Esophagus (tissue), 2 donors: ENCODE measurements at places on chromosomes 12 and 14. TPM values are rescaled to one million over a fixed set of nuclear protein-coding genes. Genes with fewer than 3 reads are reported as not detected.

HOXC10 gene
- 0.04 TPM for polyA plus RNA-seq

TAS2R30 gene
- not detected for polyA plus RNA-seq

SLC2A14 gene
- polyA plus RNA-seq: not detected

RTL1 gene
- not detected for polyA plus RNA-seq

SOX5 gene
- polyA plus RNA-seq: 0.24 TPM

ATXN7L3B gene
- 7.5 TPM for polyA plus RNA-seq

TRPV4 gene
- polyA plus RNA-seq: 10.7 TPM

CLEC4D gene
- 0.02 TPM for polyA plus RNA-seq

KCNK13 gene
- polyA plus RNA-seq: 0.06 TPM

ADGRD1 gene
- 2.9 TPM for polyA plus RNA-seq

SYNE3 gene
- 0.73 TPM for polyA plus RNA-seq

MYO1H gene
- polyA plus RNA-seq: 0.62 TPM

SMIM10L1 gene
- 3.5 TPM for polyA plus RNA-seq

LIN7A gene
- polyA plus RNA-seq: 0.15 TPM

FMNL3 gene
- 1.4 TPM for polyA plus RNA-seq

ZDHHC22 gene
- polyA plus RNA-seq: not detected

SMARCD1 gene
- 17.8 TPM for polyA plus RNA-seq

ASCL1 gene
- polyA plus RNA-seq: not detected

PLCZ1 gene
- not detected for polyA plus RNA-seq

GCH1 gene
- 8.5 TPM for polyA plus RNA-seq

EXD2 gene
- polyA plus RNA-seq: 10.9 TPM

NTN4 gene
- polyA plus RNA-seq: 6.2 TPM

IAPP gene
- not detected for polyA plus RNA-seq

SMCO3 gene
- 0.01 TPM for polyA plus RNA-seq

LBHD2 gene
- polyA plus RNA-seq: not detected

LRP1 gene
- 47.6 TPM for polyA plus RNA-seq

OR4N2 gene
- polyA plus RNA-seq: not detected

FBLN5 gene
- 3.3 TPM for polyA plus RNA-seq

ESR2 gene
- 0.20 TPM for polyA plus RNA-seq

BMAL2 gene
- 27.7 TPM for polyA plus RNA-seq

KRT6A gene
- 7,628 TPM for polyA plus RNA-seq

A2M gene
- polyA plus RNA-seq: 18.0 TPM

TTLL5 gene
- 10.6 TPM for polyA plus RNA-seq

TMPRSS12 gene
- polyA plus RNA-seq: 0.04 TPM

IL31 gene
- not detected for polyA plus RNA-seq

KRT75 gene
- polyA plus RNA-seq: 0.08 TPM

SLC24A4 gene
- polyA plus RNA-seq: 0.04 TPM

SIX6 gene
- not detected for polyA plus RNA-seq

KRT1 gene
- polyA plus RNA-seq: 12.5 TPM

STAC3 gene
- polyA plus RNA-seq: 0.96 TPM

DCAF4 gene
- 7.5 TPM for polyA plus RNA-seq

MIPOL1 gene
- 1.5 TPM for polyA plus RNA-seq

AMHR2 gene
- not detected for polyA plus RNA-seq

MANSC1 gene
- 26.5 TPM for polyA plus RNA-seq

TXNRD1 gene
- 8.8 TPM for polyA plus RNA-seq

OTOGL gene
- 0.39 TPM for polyA plus RNA-seq
